Astrocyte of the spinal cord (primary cell): ENCODE measurements at places on chromosomes 1 and 21.

DNA sequence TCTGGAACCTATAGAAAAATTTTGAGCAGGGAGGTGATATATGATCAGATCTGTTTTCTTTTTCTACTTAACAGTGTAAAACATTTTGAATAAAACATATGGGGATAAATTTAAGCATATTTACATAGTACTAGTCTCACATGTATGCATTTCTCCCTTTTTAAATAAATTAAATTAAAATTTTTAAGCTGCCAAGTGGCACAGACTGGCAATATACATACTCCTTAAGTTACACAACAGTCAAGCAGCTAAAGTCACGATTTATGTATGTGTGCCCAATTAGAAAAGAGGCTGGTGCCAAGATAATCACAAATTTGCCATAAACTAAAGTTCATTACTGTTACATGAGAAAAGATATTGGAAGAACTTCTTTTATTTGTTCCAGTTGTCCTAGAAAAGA, 532.0 kb downstream of the RWDD3 start:
- no peak for DNase-seq

DNA sequence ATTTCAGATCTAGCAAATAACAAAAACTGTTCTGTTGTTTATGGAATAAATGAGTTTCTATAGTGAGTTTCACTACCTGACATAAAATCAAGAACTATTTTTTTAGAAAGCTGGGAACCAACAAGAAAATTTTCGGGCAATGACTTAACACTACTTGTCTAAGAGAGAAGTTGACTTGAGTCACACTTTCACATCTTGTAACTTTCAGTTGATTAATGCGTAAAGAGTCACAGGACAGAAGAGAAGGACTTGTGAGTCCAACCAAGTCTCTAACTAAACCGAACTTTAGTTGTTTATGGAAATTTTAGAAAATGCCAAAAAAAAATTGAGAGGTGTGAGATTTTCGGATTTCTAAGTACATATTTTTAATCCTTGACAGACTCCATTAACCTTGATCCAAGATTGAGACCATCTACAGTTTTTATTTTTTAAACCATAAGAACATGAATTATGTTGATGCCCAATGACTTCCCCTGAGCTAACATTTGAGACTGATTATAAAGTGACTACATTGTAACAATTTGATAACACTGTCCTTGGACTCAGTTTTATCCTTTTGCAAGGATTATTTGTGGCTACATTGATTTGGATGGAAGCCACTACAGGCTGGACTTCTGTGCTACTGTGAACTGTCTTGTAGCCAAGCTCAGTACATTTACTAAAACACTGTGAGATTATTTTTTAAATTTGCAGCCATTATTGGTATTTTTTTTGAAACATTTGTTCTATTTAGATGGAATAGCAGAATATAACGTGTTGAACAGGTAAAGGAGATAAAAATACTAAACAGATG, 284.0 kb downstream of the PTPRC start:
- no peak for DNase-seq

GRCh38 chr1:247274605-247275256, 18.9 kb downstream of the VN1R5 start:
- no peak for DNase-seq

DNA sequence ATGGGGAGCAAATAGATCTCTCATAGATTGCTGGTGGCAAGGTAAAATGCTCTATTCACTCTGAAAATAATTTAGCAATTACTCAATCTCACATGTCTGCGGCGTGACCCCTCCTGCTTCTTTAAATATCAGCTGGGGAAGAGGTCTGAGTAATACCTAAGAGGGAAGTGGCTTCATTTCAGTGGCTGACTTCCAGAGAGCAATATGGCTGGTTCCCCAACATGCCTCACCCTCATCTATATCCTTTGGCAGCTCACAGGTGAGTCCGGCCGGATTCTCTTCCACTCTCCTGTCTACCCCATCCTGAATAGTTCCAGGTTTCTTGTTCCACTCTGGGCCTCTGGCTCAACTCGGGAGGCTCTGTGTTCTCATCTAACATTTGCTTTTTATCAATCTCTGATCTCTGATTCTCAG, at the start of gene SLAMF7:
Gene SLAMF7, plus strand, starts transcription at position 150 of the 414 bp plus-strand sequence. Its CDS starts 55 bp downstream, at position 205.
- no peak for DNase-seq

GRCh38 chr1:91645031-91645430, 144.4 kb downstream of the CDC7 start:
- no peak for DNase-seq

DNA sequence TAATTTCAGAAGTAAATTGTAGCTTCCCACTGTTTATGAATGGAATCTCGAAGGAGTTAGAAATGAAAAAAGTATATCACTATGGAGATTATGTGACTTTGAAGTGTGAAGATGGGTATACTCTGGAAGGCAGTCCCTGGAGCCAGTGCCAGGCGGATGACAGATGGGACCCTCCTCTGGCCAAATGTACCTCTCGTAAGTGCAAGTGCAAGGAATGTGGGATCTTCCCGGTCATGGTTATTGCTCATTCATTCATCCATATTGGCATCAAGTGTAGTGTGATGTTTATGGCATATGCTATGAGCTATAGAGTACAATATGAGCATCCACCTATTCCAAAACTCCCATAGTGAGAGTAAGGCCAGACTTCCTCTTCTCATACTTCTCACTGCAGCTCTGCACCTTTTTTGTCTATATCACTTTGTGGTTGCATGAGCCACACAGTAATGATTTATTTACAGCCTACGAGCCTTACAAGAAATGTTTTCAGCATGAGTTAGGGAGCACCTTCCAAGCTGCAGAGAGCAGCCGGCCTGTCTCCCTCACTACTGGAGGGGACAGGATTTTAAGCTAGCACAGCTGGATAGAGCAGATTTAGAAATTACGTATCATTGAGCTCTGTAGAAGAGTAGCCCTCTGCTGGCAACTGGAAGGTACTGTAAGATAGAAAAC, 24.9 kb upstream of the CR1L start:
- peak; percentile 34 for DNase-seq

DNA sequence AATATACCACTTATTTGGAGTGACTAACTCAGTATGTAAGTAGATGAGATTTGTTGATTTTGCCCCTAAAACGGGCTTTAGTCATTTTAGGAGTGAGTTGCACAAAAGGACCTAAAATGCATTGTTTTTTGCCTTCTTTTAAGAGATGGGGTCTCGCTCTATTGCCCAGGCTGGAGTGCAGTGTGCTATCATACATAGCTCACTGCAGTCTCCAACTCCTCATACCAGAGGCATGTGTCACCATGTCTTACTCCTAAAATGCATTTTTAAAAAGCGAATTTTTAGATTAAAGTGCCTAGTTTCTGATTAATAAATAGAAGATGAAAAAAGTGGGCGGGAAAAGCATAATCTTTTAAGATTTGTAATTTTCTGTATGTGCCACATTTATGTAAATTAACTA, 11.5 kb upstream of the NEXN start:
- peak; percentile 36 for DNase-seq

- peak; percentile 89 for DNase-seq
These were observed 16.3 kb downstream of the PDZK1 start for GRCh38 chr1:145690587-145691558.

GRCh38 chr1:9882296-9882944, 27.6 kb downstream of the CTNNBIP1 start:
- DNase-seq, result no peak

DNA sequence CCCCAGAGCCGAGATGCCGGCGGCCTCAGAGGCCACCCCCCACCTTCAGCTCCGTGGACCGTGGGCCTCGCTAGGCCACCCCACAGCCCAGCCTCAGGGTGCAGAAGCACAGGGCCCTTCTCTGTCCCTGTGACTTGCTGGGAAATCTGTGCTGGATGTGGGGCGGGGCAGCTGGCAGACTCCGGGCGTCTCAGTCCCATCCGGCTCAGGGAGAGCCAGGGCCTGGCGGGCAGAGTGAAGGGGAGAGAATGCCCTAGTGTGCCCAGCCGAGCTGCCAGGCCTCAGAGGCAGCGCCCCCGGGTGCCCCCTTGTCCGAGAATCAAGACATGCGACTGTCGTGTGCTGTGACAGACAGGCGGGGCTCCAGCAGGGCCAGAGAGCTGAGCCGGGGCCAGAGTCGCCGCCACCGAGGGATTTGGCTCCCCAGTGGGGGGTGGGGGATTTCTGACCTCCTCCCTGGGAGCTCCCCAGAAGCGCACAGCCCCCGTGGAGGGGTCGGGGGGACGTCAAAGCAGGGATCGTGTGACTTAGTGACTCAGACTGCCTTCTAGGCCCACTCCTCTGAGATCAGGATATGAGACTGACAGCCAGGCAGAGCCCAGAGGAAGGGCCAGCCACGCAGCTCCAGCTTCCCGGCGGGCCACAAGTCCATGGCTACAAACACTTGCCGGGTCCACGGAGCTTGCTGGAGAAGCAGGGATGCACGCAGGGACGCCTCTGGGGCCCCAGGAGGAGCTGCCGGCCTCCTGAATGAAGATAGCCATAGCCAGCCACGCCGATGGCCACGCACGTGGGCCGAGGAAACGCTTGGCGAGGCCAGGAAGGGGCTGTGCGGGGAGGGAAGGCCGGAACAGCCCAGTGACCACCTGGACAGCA, 11.9 kb downstream of the COL6A1 start:
- no peak for DNase-seq

DNA sequence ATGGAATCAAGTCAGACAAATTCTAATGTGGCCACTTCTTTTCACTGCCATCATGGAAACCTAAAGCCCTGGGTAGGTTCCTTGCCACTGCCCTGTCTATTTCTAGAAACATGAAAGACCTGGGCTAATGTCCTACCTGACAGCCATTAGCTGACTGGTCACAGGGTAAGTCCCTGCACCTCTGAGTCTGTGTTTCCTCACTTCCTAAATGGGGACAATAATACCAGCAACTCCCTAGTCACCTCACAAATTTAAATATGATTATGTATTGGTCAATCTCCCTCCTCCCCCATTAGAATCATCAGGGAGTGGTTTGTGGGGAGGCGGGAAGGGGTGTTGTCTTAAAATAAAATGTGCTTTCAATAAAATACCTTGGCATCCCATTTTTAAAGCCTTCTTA, 2.2 kb downstream of the CREG1 start:
- DNase-seq, result no peak

- DNase-seq, result no peak
These were observed 45.6 kb downstream of the ABCG1 start for GRCh38 chr21:42264245-42265195.

GRCh38 chr1:187641015-187641414, 812.3 kb downstream of the PLA2G4A start:
- no peak for DNase-seq

DNA sequence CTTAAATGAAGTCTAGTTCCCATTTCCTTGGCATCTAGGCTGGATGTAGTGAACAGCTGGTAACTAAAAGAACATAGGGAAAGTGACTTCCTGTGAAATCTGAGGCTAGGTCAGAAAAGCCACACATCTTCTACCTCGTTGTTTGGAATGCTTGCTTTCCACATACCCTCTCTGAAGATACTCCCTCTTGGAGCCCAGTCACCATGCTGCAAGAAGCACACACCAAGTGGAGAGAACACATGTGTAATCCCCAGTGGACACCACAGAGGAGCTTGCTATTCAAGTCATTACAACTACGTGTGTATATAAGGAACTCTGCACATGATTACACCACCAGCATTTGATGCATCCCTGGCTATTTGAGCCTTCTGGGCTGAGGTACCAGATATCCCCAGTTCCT, 125.9 kb downstream of the RGS21 start:
- no peak for DNase-seq

GRCh38 chr1:246035060-246035541, 472.0 kb downstream of the SMYD3 start:
- DNase-seq, result no peak

- DNase-seq, result no peak
These were observed 65.4 kb downstream of the UBIAD1 start for GRCh38 chr1:11338284-11338924.

GRCh38 chr1:184060316-184060715, 8.8 kb downstream of the TSEN15 start:
- DNase-seq, result peak; percentile 48

GRCh38 chr1:66166753-66167152, 367.2 kb upstream of the SGIP1 start:
- no peak for DNase-seq

GRCh38 chr1:24897263-24898151, 32.6 kb downstream of the RUNX3 start:
- no peak for DNase-seq

DNA sequence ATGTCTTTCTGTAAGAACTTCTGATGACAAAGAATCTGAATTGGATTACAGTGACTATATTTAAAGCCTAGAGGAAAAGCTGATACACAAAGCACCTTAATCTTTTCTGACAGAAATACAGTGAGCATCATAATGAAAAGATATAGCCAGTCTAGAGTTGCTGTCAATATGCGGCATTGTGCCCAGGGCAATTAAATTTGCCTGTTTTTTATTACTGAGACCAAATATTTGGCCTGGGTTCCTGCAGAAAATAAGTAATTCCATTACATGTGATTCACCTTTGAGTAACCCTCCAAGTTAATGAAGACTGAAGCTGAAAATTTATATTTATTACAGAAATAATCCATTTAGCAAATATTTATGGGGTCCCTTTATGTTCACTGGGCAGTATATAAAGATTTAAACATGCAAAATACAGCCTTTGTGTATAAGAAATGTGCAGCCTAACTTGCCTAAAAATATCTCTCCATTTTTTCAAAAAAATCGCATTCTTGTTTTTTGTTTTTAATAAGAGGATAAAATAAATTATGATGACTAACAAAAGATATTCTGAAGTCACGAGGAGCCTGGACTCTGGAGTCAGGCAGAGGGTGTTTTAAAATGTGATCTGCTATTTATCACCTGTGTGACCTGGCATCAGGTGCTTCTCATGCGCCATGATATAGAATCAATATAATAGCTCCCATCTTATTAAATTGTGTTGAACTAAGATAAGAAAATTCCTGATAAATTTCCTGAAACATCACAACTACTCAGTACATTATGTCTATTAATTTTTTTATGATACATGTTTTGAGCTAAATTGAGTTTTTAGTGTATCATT, 83.6 kb downstream of the SGIP1 start:
- DNase-seq, result no peak

DNA sequence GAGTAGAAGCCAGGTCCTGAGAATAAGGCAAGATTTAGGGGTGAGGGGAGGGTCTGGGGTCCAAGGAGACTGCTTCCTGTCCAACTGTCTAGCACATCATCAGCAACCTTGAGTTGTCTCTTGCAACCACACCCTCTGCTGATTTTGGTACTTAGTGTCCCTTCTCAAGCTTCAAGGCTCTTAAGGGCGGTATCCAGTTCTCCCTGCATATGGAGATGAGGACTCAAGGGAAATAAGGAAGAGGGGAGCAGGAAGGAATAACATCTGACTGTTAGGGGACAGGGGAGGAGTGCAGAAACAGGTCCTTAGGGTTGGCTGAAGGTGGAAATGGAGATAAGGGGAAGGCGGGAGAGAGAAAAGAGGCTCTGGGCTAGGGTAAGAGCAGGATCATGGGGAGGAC, 12.3 kb downstream of the MYOG start:
- no peak for DNase-seq

DNA sequence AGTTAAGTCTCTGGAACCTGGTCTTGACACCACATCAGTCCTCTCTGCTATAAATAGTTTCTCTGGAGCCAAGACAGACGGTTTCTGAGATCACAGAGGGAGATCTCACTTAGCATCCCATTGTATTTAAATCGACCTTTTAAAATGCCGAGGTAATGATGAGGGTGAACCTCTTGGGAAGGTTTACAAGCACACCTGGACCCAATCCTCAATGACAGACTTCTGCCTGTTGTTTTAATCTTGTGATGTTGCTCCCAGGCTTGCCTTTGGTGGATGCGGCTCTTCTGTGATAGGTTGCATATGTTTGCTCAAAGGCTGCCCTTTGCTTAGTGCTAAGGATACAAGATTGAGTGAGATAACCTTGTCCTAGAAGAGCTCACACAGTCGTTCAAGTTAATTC, 104.6 kb upstream of the L1TD1 start:
- DNase-seq, result no peak
